Activated T-helper 2 cell treated with anti-CD3 and anti-CD28 coated beads, Interferon-gamma antibody, Interleukin-2, Interleukin-4, amounts not matched to agents 10 μg/mL and 5 μg/mL and 100 μg/mL, durations not matched to agents 14 hours and 24 hours and 36 hours (primary cell): ENCODE measurements at places on chromosomes 3 and 15.

- no peaks in the 10 kb centered on the region for H3K36me3 ChIP-seq
- no peak overlapping the region for H3K4me3 ChIP-seq
- H3K27ac ChIP-seq: no peak overlapping the region
- no peak for DNase-seq
- no peaks in the 10 kb centered on the region for H3K27me3 ChIP-seq
Measured at GRCh38 chr15:85950101-85950500, 129.6 kb upstream of the AGBL1 start.

DNA sequence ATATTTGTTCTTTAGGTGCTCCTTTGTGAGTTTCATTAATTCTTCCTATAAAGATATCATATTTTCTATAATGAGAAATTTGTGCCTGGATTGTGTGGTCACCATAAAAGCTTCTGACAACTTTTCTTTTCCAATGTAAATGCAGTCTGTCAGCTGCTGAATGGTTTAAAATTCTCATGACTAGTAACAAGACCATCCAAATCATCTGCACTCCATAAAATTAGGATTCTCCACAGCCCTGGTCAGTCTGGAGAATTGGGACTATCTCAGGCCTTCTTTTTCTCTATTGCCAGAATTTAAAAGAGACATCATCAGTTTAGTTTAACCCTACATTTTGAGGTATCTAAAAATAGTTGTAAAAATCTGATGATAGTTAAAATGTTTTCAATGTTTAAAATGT lies 180.9 kb downstream of the DTWD1 start:
- H3K4me3 ChIP-seq: no peak overlapping the region
- no peaks in the 10 kb centered on the region for H3K27me3 ChIP-seq
- no peaks in the 10 kb centered on the region for H3K36me3 ChIP-seq
- no peaks in the 10 kb centered on the region for H3K4me1 ChIP-seq
- DNase-seq: no peak
- H3K27ac ChIP-seq: no peak overlapping the region

DNA sequence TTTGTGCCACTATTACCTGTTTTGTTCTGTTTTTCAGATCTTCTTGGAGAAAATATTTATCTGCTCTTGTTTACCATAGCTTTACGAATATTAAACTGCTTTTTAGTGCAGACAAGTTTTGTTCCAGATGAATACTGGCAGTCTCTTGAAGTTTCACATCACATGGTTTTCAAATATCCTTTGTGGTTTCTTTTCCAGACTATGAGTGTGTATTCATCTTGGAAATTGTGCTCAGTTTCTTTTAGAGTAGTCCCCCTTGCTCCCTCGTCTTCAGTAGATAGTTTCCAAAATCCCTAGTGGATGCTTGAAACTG lies 1.2 kb downstream of the PIGB start:
- H3K27ac ChIP-seq: peak overlapping the region; percentile 38
- H3K36me3 ChIP-seq: peaks cover 47% of the 10 kb centered on the region
- H3K4me1 ChIP-seq: peaks cover 41% of the 10 kb centered on the region
- H3K4me3 ChIP-seq: peak overlapping the region; percentile 71

DNA sequence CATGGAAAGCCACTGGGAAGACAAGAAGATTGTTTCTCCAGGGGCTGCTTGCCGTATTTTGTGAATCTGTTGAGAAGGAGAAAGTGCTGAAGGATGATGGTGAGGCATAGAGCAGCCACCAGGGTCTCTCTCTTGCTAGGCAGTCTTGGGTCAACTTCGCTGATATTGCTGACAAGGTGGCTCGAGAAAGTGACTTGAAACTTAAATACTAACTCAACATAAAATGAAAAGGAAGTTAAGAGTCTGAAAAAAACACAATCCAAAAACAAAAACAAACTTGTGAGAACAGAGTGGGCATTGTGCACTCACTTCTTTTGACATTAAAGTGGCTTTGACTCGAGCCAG lies 90.1 kb downstream of the CHST2 start:
- peaks cover 6% of the 10 kb centered on the region for H3K36me3 ChIP-seq
- H3K27ac ChIP-seq: no peak overlapping the region
- no peak for DNase-seq
- H3K27me3 ChIP-seq: no peaks in the 10 kb centered on the region
- H3K4me3 ChIP-seq: no peak overlapping the region

DNA sequence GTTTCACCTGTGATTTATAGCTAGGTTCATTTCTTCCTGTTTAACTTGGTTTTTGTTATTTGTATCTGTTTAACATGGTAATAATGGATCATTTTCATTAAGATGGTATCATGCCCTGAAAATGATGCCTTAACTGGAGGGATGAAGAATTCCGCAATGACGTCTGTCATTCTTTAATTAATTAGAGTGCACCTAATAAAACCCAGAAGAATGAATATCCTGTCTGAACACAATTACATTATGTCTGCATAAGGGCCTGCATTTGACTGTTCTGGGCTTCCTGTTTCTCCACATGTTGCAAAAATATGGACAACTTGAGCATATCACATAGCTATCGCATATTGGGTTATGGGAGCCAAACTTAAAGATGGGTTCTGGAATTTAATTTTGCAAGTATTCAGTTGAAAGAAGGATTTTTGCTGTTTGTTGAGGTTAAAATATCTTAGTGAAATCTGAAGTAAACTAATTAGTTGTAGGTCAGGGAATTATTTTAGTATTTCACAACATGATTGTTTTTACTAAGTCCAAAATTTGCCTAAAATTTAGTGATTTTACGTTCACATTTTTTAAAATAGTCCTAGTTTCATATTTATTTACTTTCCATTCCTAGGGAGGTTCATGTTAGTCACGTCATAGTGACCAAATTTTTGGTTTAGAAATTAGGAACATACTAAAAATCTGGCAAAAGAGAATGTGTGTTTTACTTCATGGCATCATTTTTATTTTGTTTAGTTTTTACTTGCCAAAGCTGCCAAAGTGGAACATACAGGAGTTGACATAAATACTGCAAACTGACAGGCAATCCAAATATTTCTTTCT lies 321.0 kb upstream of the TGFBR2 start:
- no peak overlapping the region for H3K27ac ChIP-seq
- H3K27me3 ChIP-seq: no peaks in the 10 kb centered on the region
- H3K36me3 ChIP-seq: peaks cover 4% of the 10 kb centered on the region
- no peak for DNase-seq
- H3K4me1 ChIP-seq: peaks cover 18% of the 10 kb centered on the region

DNA sequence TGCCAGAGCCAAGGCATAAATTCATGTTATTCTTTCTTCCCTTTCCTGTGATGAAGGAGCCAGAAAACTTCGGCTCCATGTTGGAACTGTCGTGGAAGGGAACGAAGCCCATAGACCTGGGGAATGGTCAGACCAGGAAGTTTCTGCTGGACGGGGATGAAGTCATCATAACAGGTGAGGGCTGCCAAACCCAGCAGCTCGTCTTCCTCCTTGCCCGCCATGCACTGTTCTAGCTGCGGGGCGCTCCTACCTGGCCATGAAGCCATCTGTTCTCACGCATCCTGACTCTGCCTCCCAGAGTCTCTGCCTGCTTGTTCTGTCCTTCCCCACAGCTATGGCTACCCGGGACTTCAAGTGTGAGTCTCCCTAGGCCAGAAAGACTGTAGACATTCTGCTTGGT lies 28.2 kb downstream of the FAH start:
- DNase-seq: no peak
- no peak overlapping the region for H3K4me3 ChIP-seq
- peaks cover 44% of the 10 kb centered on the region for H3K36me3 ChIP-seq

GRCh38 chr3:48157202-48157840 lies 30.9 kb downstream of the CDC25A start:
- no peak overlapping the region for H3K27ac ChIP-seq
- no peak for DNase-seq
- H3K4me1 ChIP-seq: no peaks in the 10 kb centered on the region
- no peak overlapping the region for H3K4me3 ChIP-seq
- peaks cover 43% of the 10 kb centered on the region for H3K36me3 ChIP-seq

GRCh38 chr3:194043516-194043915 lies 92.4 kb upstream of the HES1 start:
- DNase-seq: no peak
- H3K4me1 ChIP-seq: peaks cover 2% of the 10 kb centered on the region
- no peaks in the 10 kb centered on the region for H3K36me3 ChIP-seq
- H3K27me3 ChIP-seq: peaks cover 9% of the 10 kb centered on the region
- no peak overlapping the region for H3K4me3 ChIP-seq
- no peak overlapping the region for H3K27ac ChIP-seq

DNA sequence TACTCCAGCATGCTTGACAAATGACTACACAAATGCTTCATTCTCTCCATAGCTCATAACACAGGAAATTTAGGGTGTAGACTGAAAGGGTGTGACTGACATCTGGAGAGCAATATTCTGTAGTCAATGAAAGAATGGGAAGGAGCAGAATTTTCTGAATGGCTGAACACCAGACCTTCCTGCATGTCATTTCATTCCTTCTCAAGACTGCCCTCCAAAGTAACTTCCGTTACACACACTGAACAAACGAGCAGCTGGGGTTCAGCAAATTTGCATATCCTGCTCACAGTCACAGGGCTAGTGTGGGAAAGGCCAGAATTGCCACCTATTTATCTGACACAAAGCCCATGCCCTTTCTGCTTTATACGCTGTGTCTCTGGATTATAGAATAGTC lies 325.0 kb upstream of the CFAP20DC start:
- no peak overlapping the region for H3K27ac ChIP-seq
- no peaks in the 10 kb centered on the region for H3K36me3 ChIP-seq
- H3K27me3 ChIP-seq: no peaks in the 10 kb centered on the region
- H3K4me1 ChIP-seq: no peaks in the 10 kb centered on the region
- DNase-seq: no peak
- H3K4me3 ChIP-seq: no peak overlapping the region

- H3K36me3 ChIP-seq: peaks cover 7% of the 10 kb centered on the region
- H3K27me3 ChIP-seq: no peaks in the 10 kb centered on the region
- H3K4me1 ChIP-seq: peaks cover 51% of the 10 kb centered on the region
- H3K27ac ChIP-seq: peak overlapping the region; percentile 17
Measured at GRCh38 chr3:149575961-149576564, 81.8 kb downstream of the WWTR1 start.

DNA sequence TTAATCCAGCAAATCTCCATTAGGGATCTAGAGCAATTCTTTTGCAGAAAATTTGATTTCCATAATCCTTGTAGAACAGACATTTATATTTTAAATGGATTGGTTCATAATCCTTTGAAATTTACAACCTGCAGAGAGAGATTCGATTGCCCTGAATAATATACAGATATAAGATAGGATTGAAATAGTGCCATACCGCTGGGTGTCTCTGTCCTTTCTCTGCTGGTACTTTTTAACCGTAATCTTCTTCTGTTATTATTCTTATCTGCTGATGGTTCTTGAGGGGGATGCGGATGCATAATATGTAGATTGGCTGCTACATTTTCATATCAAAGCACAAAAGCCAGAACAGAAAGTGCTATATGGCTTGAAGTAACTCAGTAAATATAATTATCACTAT lies 182.2 kb downstream of the CFAP20DC start:
- DNase-seq: no peak
- H3K27me3 ChIP-seq: peaks cover 17% of the 10 kb centered on the region
- H3K36me3 ChIP-seq: no peaks in the 10 kb centered on the region
- H3K4me3 ChIP-seq: no peak overlapping the region
- peaks cover 4% of the 10 kb centered on the region for H3K4me1 ChIP-seq

- H3K27ac ChIP-seq: no peak overlapping the region
- H3K27me3 ChIP-seq: no peaks in the 10 kb centered on the region
- H3K4me1 ChIP-seq: peaks cover 17% of the 10 kb centered on the region
Measured at GRCh38 chr3:186529201-186529999, 14.8 kb downstream of the CRYGS start.

GRCh38 chr3:115790759-115791158 lies 167.4 kb downstream of the GAP43 start:
- peak overlapping the region; percentile 34 for H3K4me3 ChIP-seq
- no peaks in the 10 kb centered on the region for H3K36me3 ChIP-seq
- peaks cover 5% of the 10 kb centered on the region for H3K27me3 ChIP-seq
- H3K27ac ChIP-seq: peak overlapping the region; percentile 77
